ENCODE measurements at places on chromosomes 12 and 14. TPM values are rescaled to one million over a fixed set of nuclear protein-coding genes. Genes with fewer than 3 reads are reported as not detected.

Gene LPAR5
- total RNA-seq = not detected

DNA sequence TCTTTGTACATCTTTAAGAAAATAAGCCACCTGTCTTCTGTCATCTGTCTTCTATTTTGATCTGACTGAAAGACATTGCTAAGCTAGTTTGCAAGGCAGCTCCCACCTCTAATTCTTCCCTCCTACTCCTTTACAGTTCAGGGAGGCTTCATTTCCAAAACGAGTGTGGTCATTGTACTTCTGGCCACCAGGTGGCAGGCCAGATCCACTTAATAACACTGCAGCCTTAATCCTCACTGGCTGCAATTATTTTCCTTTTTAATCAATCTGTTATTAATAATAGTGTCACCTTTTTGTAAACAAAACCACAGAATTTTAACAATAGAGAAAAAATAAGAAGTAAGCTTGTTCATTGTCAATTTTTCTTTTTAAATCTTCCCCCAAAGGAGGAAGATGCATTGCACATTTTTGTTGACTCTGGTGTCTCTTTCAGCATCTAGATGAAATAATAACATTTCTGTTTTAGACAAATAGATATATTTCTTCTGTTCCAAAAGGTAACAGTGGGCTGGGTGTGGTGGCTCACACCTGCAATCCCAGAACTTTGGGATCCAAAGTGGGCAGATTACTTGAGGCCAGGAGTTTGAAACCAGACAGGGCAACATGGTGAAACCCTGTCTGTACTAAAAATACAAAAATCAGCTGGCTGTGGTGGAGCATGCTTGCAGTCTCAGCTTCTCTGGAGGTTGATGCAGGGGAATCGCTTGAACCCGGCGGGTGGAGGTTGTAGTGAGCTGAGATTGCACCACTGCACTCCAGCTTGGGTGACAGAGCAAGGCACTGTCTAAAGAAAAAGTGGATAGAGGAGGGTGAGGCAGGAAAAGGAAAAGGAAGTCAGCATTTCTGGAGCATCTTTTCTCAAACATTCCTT, 23.3 kb downstream of the GABARAPL1 start:
- no peak for DNase-seq

Gene TTC6
- total RNA-seq = 0.06 TPM

DNA sequence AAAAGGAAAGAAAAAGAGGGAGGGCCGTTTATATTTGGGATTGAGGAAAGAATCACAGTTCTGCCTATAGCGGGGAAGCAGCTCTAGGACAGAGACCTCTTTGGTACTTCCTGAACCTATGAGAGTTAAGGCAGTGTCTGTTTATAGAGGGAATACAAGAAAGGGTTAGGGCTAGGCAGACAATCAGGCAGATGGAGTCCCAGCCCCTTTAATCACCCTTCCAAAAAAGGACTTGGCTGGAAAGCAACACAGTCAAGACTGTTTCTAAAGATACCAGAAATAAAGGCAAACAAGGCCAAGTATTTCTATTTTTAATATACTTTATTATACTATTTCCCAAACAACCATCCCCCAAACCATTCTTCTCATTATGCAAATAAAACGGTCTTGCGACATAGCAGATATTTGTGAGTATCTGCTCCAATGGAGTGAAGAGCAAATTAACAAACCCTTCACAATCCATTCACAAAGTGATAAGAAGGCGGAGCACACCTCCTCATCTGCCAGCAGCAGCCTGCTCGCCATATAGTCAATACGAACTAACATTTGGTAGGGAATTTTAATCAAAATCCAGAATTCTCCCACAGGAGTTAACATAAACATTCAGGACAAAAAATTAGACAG, 697 bp upstream of the GRIP1 start:
- no peak for DNase-seq

DNA sequence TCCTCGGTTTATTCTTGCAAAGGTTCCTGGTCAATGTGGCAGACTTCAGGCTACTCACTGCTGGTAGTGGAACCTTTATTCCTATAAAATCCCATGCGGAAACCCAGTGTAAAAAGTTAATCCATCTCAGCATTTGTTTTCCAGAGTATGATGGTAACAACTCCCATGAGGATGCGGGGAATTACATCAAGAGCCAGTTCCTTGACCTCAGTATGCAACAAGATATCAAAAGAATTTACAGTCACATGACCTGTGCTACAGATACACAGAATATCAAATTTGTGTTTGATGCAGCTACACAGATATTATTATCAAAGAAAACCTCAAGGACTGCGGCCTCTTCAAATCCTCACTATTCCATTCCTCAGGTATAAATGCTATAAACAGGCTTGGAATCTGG, 19.3 kb downstream of the CPM start:
- DNase-seq = no peak

- no peak for DNase-seq
Observed at GRCh38 chr12:96197503-96198272, 3.5 kb downstream of the ELK3 start.

- DNase-seq = no peak
Observed at GRCh38 chr12:124073356-124074035, 100.5 kb downstream of the ZNF664 start.

Gene DCN
- total RNA-seq = 16.2 TPM

GRCh38 chr12:6607751-6608591, 792 bp upstream of the CHD4 start:
- DNase-seq = no peak

Gene POTEG
- not detected for total RNA-seq

GRCh38 chr12:89566615-89567014, 40.8 kb upstream of the POC1B start:
- no peak for DNase-seq

- DNase-seq = no peak
Observed at GRCh38 chr14:77980475-77981321, 180.8 kb downstream of the ADCK1 start.

Gene WDR89
- 7.1 TPM for total RNA-seq

DNA sequence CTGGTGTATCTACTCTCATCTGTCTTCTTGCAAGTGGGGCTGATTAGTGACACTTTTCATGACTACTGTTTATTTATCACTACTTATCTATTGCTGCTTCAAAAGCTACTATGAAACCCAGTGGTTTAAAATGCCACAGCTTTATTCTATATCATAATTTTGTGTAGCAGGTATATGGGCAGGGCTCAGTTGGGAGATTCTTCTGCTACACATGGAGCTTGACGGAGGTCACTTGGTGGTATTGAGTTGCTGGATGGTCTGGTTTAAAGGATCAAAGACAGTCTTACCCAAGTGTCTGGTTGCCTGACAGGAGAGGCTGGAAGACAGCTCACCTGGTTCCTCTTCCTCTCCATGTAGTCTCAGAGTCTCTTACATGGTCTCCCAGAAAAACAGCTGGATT, 222.7 kb downstream of the TMEM132D start:
- no peak for DNase-seq

Gene KRT85
- not detected for total RNA-seq

DNA sequence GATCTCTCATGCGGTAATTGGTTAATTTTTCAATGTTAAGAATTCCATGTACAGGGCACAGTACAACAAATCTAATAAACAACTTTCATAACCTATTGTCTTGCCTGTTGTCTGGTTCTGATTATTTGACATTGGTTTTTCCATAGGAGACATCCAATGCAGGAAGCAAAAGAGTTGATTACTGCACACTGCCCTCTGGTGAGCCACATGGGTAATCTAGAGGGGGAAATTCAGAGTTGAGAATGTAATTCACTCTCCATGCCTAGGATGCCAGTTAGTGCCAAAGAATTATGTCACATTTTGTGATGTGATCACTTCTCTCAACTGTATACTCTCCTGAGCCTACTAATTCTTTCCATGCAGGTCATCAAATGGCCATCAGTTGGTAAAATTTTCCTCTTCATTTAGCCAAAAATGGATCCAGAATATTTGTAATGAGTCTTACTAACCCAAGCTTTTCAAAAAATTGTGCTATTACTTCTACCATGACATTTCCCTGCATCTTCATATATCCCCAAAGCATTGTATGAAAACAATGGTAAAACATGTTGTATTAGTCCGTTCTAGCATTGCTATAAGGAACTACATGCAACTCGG, 17.7 kb upstream of the CCDC91 start:
- DNase-seq = peak; percentile 36
